ENCODE measurements at places on chromosomes 7 and 10. TPM values are rescaled to one million over a fixed set of nuclear protein-coding genes. Genes with fewer than 3 reads are reported as not detected.

GPER1 gene
- not detected for total RNA-seq

VSTM2A gene
- total RNA-seq: not detected

RPA3 gene
- total RNA-seq: 56.9 TPM

MPP7 gene
- 3.8 TPM for total RNA-seq

ITGA8 gene
- 0.04 TPM for total RNA-seq

CHAT gene
- total RNA-seq: not detected

DOCK4 gene
- 8.2 TPM for total RNA-seq

CFTR gene
- total RNA-seq: not detected

AKR1C2 gene
- 7.4 TPM for total RNA-seq

ZNF722 gene
- total RNA-seq: not detected

HHEX gene
- 0.19 TPM for total RNA-seq

FFAR4 gene
- total RNA-seq: not detected

ZNF479 gene
- not detected for total RNA-seq

OGDH gene
- total RNA-seq: 88.0 TPM

MUC3A gene
- total RNA-seq: not detected

GFRA1 gene
- not detected for total RNA-seq

PDIA4 gene
- total RNA-seq: 697 TPM

CPA5 gene
- total RNA-seq: not detected

Data from hair follicular keratinocyte (primary cell).